ENCODE measurements at places on chromosomes 7 and 10.

GRCh38 chr10:59229441-59229840 lies 53.0 kb downstream of the PHYHIPL start:
- no peak for ATAC-seq

DNA sequence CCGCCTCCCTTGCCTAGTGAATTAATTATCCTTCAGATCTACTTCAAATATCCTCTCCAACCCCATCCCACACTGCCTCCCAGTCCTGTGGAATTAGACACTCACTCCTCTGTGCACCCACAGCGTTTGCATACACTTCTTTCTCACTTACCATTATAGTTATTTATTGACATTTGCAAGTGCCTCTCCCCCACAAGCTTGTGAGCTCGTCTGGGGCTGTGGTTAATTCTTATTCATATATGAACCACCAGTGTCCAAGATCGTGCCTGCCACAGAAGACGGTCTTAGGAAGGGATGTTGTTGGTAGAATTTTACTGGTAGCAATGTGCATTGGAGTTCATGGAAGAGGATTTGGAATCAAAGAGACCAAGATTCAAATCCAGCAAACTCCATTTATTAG lies 68.1 kb upstream of the AOAH start:
- ATAC-seq, result no peak

DNA sequence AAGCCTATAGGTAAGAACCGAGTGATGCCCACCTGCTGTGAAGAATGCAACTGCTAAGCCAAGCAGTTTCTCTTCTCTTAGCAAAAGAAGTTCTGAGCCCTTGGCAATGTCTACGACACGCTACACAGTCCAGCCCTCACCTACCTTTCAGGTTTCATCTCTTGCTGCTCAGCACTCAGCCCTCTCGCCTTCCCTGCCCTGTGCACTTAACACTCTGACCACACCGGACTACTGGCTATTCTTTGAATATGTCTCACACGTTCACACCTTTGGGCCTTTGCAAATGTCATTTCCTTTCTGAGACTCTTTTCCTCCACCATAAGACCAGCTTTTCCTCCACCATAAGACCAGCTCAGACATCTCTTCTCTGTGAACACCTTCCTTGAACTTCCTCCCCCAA lies 67.0 kb upstream of the ITGB1 start:
- ATAC-seq, result no peak

DNA sequence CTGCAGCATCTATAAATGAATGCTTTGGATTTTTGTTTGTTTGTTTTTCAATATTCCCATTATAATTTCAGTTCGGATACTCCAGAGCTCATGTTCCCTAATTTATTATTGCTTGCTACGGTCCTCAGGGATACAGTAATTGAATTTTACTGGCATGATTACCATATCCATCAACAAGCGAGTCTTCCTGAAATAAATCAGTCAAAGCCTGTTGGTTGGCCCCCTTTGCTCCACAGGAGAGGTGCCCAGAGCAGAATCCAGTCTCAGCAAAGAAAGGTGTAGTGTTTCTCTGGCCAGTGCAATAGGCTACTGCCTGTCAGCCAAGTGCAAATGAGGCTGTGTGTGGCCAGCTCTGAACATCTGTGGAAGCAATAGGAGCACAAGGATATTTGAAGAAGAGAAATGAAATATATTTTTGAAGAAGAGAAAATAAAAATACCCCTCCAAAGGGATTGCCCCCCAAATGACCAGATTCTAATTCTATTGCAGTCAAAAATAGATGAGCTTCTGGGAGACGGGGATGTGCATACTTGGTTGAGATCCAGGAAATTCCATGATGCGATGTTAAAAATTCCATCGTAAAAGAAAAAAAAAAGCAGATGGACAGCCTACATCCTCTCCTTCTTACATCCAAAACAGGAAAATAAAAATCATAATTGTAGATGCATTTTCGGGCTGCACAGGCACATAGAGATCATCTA lies 18.1 kb downstream of the TRIL start:
- ATAC-seq, result no peak

DNA sequence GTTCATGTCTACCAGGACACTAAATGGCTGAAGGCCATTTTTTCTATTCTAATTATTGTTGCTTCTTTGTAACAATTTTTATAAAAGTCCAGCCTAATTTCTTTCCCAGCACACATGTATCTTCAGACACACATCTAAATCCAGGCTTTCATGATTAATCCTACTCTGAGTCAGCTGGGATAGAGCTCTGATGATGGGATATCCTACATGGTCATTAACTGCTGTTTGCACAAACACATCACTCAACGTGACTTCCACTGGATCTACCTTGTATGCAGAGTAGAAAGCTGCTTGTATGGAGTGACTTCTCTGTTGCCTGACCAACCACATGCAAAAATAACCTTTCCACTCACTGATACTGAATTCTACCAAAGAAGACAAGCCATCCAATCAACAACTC lies 260.9 kb downstream of the AHR start:
- ATAC-seq, result no peak

GRCh38 chr10:127990846-127991542 lies 84.1 kb downstream of the PTPRE start:
- ATAC-seq, result peak; percentile 86

DNA sequence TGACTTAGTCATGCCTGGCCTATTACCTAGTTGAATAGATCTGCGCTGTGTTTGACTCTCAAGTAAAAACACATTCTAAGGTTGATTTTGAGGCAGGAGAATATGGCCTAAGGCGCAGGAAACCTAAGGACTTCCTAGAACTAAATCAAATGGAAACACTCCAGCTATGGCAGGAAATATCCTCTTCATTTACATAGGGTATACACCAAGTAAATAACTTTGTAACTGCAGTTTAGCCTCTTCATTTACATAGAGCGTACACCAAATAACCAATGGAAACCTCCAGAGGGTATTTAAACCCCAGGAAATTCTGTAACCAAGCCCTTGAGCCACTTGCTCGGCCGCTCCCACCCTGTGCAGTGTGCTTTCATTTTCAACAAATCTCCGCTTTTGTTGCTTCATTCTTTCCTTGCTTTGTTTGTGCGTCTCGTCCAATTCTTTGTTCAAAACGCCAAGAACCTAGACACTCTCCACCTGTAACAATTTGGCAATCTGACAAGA lies 35.6 kb upstream of the XRCC2 start:
- ATAC-seq, result no peak

DNA sequence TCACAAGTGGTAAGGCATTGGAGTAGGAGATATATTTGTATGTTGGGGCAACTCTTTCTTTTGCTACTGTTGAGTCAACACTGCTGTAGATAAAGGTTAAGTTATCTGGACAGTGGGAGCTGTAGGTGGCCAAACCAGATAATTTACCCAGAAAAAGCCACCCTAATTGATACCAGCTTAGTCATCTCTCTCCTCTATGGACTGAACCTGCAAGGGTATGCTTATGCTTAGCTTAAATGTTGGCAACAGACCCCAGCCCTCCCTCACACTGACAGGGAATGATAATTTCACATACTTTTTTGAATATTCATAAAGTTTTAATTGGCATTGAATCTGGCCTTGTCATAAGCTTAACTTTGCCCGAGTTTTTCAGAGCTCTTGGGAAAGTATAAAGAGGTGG lies 66.3 kb downstream of the CREB5 start:
- ATAC-seq, result no peak

GRCh38 chr10:79404231-79404609 lies 41.2 kb downstream of the ZCCHC24 start:
- ATAC-seq, result no peak

GRCh38 chr10:28240400-28240799 lies 62.5 kb downstream of the MPP7 start:
- no peak for ATAC-seq

DNA sequence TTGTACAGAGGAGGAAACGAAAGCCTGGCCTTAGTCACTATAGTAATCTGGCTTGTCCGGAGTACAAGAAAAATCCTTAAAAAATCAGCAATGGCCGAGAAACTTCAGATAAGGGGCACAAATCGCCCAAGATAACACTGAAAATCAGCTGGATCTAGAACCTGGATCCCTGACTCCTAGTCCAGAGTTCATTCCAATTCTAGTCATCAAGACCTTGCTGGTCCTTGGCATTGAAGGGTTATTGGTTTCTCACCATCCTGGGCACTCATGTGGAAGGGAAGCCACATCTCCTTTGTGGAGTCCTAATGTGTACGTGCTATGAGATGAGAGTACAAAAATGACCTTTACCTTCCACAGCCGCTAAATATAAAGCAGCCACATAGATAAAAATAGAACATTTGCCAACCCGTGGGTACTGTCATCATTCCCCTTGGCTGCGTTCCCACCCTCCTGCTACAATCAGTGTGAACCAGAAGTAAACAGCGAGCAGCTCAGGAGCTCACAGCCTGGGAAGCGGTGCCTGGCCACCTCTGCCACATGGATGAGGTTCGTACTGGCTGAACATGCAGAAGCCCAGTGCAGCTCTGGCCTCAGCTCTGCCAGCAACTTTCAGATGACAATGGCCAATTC lies 116.0 kb upstream of the PDLIM1 start:
- no peak for ATAC-seq

- no peak for ATAC-seq
These were observed 483.0 kb upstream of the SORCS1 start for GRCh38 chr10:107647462-107647861.

DNA sequence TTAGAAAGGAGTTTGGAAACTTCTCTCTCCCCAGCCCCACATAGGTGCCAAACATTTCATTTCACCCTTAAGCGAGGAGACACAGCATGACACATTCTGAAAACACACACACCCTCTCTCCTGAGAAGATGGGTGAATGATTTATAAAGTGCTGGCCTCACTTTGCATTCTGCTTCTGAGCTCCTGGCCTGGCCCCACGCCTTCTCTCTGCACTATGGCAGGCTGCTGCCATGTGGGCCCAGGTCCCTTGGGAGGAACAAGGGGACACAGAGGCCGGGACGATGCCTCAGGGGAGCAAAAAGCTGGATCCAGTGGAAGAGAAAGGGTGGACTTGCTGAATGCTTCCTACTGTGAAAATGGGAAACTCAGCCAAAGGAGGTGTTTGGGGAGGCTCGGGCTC lies 56.0 kb downstream of the CPXM2 start:
- no peak for ATAC-seq

DNA sequence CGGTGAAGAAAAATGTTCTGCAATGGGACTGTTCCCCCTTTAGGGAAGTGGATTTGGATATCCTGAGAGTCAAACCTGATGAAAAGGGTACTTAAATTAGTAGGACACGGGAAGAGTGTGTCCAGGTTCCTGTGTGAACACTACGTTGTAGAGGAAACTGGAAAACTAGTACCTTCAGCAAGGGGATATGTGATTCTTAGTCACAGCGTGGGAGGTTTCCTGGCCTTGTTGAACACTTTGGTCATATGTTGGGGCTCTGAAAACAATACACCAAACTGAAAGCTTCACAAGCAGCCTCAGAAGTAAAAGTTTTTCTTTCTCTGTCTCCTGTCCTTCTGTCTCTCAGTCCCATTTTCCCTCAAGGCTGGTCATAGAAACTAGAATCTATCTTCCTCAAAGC lies 306.9 kb upstream of the GLI3 start:
- ATAC-seq, result no peak

GRCh38 chr7:32262315-32262714 lies 192.1 kb upstream of the PDE1C start:
- ATAC-seq, result no peak

GRCh38 chr10:63429281-63429680 lies 36.5 kb downstream of the JMJD1C start:
- no peak for ATAC-seq

DNA sequence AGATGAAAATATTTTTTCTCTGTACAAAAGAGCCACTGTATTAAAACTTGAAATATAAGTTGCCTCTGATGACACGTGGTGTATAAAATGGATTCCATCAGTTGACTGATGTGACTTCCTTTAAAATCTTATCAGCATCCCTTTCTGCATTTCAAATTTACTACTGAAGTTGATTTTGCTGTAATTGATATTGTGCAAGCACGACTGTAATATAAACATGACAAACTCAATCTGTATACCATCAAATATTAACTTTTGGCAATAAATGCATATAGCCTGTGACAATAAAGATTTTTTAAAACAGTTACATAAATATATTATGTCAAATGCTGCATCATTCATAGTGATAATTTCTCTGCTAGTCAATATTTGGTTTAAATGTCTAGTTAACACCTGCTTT lies 7.8 kb downstream of the PAPSS2 start:
- no peak for ATAC-seq

DNA sequence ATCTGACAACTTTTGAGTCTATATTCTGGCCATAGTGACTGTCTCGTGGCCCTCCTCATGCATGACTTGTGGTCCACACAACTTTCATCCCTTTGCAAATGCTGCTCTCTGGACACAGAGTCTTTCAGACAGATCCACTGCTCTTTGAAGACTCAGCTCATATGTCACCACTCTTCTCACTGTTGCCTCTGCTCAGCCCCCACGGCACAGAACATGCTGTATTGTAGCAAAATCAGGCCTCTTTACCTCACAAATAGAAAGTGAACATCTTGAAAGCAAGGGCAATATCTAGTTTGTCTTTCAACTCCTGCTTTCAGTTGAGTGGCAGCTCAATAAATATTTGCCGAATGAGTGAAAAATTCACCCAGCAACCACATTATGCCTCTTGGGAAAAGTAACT lies 443.5 kb downstream of the NRG3 start:
- no peak for ATAC-seq

- no peak for ATAC-seq
These were observed 66.1 kb upstream of the AGBL3 start for GRCh38 chr7:134920026-134920753.

DNA sequence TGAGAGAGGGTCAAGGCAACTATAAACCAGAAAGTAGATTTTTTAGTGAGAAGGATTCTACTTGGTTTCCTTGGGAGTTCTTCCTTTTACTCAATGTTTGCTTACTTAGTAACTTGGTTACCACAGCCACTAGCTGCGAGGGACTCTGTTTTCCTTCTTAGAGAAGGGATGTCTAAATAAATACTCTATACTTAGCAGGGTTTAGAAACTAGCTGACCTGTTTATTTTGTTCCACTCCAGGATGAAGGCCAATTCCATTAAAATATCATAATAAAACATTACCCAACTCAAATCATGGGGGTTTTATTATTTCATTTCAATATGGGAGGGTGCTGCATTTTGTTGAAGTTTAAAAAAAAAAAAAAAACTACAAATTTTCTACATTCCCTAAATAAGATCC lies 87.3 kb downstream of the PPP1R3A start:
- ATAC-seq, result no peak

- ATAC-seq, result no peak
These were observed 76.1 kb upstream of the RHEB start for GRCh38 chr7:151595702-151596350.

DNA sequence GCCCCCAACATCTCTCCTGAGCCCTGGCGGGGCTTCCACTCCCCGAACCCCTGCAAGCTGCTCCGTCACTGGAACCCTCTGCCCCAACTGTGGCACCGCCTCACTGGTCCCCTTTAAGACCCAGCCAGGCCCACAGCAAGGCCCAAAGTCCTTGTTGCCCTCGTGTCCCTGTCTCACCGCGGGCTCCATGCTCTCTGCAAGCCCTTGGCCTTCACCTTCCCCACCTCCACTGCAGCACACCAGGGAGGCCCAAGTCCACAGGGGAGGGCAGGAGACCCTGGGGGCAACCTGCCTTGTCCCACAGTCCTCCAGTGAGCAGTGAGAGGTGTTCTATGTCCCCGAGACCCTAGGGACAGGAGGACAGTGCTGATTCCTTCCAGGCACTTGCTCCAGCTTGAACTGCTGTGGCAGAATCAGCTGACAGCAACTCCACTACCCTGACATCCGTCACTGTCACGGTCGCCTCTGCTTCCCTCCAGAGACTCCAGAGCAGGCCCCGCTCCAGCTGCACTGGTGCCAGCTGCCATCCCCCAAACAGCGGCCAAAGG lies 105.3 kb downstream of the CYTH3 start:
- ATAC-seq, result no peak

GRCh38 chr10:25080880-25081581 lies 64.6 kb downstream of the THNSL1 start:
- peak; percentile 41 for ATAC-seq
